ENCODE measurements at places on chromosomes 6 and 20.

DNA sequence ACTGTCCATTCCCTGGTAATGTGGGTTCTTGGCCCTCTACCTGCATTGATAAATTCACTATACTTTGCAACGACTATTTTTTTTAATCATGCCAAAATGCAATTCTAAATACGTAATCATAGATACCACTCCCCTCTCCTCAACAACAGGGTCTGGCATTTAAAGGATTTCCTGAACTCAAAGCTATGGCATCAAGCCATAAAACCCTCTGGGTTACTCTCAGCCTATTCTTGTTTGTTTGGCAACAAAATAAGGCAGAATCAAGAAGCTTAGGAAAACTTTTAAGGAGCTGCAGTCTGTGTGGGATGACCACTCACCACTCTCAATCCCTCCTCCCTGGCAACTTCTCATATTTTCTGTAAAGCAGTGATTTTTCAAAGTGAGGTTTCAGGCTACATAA, 669.9 kb upstream of the ID4 start:
- no peak for DNase-seq

- no peak for DNase-seq
These were observed 16.0 kb downstream of the THBS2 start for GRCh38 chr6:169237496-169238134.

DNA sequence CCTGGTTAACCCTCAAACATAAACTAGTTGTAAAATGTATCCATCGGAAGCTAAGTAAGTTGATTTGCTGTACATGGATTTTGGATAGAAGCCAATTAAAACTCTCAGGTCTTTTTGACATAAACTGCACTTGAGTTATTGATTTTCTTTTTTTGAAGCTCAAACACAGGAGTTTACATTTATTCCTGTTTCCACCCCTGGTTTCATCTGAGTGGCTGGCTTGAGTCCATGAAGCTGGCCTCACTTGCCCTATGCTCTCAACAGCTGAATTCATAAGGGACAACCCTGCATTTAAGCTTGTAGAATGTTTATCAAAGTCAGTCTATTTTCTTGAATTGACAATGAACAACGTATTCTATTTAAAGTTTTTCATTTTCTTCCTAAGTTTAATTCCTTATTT, 58.1 kb upstream of the PLEKHG1 start:
- DNase-seq: no peak

GRCh38 chr6:112683106-112683505, 336.0 kb downstream of the RFPL4B start:
- DNase-seq: no peak

GRCh38 chr6:97437087-97437486, 154.1 kb upstream of the MMS22L start:
- DNase-seq: no peak

Data from urinary bladder (tissue), 4 donors.